ENCODE measurements at places on chromosomes 2 and 18.

GRCh38 chr18:59033359-59033758 lies 106.3 kb upstream of the SEC11C start:
- no peak for DNase-seq

DNA sequence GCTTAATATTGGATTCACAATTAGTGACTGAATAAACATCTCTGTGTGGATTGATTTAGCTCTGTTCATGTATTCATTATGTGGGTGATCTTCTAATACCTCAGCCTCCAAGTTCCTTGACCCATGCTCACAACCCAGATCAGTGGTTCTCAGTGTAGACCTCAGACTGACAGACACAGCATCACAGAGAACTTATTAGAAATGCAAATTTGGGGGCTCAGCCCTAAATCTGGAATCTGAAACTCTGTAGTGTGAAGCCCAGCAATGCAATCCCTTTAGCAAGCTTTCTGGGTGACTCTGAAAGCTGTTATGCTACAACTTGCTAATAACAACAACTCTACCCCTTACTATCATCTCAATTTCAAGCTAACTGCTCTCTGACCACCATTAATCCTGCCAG lies 273.1 kb upstream of the FANCL start:
- no peak for DNase-seq

DNA sequence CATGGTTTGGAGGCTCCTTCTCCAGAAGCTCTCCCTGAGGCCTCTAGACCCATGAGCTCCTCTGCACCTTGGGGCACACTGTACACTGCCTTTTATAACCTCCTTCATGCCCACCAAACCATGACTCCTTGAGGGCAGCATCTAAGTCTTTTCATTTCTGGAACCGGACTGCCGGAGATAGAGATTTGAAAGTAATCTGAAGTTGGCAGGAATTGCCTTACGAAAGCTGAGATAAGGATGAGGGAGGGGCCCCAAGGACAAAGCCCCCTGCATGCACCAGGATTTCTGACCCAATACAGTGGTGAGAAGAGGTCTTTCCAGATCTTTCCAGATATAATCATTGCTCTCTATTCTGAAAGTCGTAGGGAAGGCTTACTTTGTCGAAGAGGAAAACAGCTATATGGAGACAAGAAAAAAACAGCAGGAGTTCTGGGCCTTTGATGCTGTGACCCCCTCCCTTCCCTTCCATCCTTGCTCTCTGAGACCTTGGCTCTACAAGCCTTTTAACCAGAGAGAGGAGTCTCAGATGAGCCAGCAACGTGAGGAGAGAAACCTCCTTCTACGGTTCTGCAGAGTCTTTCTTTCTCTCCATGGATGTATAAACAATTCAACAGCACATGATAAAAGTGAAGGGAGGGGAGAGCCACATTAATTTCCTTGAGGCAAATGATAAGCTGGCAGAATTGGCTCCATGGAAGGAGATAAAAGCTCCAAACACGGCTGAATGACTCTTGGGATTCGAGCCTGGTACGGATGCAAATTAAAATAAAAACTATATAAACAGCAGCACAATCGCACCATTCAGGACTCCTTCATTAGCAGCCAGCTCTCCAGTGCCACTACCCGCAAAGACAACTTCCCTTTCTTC lies 88.0 kb upstream of the RTN4 start:
- no peak for DNase-seq

DNA sequence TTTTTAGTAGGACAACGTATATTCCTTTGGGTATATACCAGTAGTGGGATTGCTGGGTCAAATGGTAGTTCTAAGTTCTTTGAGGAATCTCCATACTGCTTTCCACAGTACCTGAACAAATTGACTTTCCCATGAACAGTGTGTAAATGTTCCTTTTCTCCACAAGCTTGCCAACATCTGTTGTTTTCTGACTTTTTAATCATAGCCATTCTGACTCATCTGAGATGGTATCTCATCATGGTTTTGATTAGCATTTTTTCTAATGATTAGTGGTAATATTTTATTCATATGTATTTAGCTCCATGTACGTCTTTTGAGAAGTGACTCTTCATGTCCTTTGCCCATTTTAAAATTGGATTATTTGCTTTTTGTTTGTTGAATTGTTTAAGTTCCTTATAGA lies 58.4 kb upstream of the CERS6 start:
- DNase-seq: no peak

- no peak for DNase-seq
Measured at GRCh38 chr2:68385220-68385906, 20.3 kb downstream of the PLEK start.

- DNase-seq: no peak
Measured at GRCh38 chr18:13070460-13070859, 79.3 kb downstream of the CEP192 start.

DNA sequence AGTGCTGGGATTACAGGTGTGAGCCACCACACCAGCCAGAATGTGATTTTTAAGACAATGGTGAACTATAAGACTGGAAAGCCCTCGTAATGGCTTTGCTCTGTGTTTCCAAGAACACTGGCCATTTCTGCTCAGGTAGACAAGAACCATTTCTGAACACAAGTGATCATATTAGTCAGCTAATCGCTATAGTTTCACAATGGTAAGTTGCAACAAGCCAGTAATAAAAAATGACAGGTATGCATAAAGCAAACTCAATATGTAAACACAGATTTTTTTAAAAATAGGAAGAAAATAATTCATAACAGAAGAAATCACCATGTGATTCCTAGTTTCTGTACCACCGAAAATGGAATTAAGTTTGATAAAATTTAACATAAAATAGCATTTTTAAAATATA lies 166.5 kb downstream of the THADA start:
- DNase-seq: no peak

- no peak for DNase-seq
Measured at GRCh38 chr18:8571399-8571798, 37.8 kb upstream of the RAB12 start.

DNA sequence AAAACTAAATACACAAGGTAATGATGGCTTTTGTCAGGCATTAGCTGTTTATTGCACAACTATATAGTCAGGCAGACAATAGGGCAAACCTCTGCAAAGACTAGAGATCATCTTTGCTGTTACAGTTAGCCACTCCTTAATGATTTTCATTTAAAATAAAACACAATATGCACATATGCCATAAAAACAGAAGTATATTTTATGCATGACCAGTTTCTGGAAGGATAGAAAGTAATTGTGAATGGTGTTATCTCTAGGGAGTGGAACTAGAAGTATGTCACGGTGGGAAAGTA lies 102.0 kb downstream of the CHN1 start:
- DNase-seq: no peak

DNA sequence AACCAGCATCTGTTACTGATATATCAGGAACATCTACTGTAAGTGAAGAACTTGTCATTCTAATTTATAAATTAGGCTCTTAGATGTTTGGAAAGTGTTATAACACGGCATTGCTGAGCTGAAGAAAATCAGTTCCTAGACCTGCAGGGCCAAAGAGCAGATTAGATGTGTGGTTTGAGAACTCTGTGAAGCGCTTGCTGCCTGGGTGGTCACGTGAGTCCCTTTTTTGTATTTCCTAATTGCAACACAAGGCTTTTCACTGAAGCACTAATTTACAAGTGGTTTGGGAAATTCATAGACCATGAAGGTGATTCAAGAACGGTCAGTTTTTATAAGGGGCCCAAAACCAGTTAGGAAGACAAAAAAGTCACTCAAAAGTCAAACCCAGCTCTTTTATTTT lies 106.9 kb upstream of the SP3 start:
- no peak for DNase-seq

- DNase-seq: no peak
Measured at GRCh38 chr2:153386481-153386897, 92.1 kb downstream of the RPRM start.

DNA sequence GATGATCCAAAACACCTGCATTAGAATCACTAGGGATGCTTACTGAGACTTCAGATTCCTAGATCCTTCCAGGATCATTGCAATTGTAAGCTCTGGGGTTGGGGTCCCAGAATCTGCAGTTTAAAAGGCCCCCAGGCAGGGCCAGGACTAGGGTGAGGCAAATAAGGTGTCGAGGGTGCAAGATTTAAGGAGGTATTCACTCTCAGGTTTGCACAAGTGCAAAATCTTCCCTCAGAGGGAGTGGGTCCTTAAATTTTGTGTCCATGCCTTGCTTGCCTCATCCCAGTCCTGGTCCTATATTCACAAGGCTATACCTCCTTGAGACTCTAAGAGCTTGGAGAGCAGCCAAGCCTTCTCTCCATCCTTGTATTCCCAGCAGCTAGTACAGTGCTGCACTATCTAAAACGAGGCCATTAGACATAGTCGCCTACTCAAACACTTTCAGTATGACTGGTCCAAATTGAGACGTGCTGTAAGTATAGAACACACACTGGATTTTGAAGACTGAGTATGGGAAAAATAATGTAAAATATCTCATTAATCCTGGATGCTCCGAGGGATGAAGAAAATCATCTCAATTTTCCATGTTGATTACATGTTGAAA lies 31.6 kb upstream of the MREG start:
- DNase-seq: no peak

GRCh38 chr2:6975988-6976387 lies 58.8 kb downstream of the RNF144A start:
- no peak for DNase-seq

DNA sequence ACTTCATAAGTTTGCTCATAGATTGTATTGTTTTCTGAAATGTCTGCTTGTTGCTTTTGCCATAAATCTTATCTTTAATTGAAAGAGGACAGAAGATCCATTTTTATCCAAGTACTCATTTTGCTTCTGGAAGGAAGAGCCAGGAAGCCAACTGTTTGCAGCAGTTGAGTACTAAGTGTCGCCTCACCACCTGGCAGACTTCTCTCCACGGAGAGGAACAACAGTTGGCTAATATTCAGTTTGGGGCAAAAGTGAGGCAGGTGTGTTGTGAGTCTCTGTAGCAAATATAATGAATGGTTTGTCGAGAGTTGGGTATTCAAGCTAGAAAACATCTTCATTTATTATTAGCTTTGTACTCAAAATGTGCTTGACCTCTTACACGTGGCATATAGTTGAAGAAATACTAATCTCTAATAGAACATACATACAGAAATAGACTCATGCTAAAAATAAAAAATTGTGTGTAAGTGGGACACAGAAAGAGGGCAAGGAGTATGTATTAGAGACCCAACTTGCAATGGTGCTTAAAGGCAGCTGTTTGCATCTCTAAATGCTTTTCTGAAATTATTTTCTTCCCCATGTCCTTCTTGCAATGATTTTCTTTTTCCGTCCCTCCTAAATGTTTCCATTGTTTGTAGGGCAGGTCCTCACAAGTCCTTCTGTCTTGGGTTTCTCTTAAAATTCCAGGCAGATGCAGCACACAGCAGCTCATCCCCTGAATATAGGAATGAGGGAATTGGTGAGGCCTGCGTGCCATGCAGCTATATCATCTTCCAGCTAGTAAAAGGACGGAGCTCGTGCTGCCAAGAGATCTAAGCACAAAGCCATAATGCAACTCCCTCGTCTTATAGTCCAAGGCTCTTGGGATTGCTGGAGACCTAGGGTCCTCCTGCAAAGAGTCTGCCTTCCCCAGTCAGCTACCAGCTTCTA lies 44.8 kb upstream of the MAP3K20 start:
- DNase-seq: no peak

DNA sequence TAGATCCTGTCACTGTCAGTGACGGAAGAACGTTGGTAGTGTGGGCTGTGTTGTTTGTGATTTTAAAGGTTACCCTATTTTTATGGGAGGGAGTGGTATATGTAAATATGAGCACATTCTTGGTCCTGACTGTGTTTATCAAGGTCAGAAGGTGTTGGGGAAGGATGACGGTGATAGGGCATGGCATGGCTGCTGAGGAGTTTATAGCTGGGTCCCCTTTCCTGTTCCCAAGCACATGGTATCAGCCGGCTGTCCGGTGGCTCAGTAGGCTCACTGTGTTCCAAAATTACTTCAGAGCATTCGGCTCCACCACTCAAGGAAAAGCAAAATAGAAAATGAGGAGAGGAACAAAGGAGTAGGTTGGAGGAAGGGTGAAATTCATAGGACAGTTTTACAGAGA lies 28.6 kb downstream of the IRS1 start:
- no peak for DNase-seq

DNA sequence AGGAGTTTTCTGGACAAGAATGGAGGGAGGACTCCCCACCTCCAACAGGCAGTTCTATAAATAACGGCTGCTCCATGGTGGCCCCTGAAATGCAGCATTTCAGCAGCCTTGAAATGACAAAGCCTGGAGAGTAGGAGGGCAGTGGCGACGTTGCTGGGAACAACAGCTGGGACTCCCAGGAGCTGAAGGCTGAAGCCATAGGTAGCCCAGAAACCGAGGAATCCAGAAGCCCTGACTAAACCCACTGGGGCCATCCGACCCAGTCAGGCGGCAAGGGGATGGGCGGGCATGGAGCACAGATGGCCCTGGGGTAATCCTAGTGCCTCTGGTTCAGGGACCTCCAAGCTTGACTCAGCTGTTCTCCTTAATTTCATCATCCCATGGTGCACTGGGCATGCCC lies 9.0 kb downstream of the PRKAG3 start:
- DNase-seq: no peak

- DNase-seq: no peak
Measured at GRCh38 chr2:60119778-60120177, 433.7 kb downstream of the BCL11A start.
